ENCODE measurements at places on chromosomes 7 and 10.

- no peak for DNase-seq
These were observed 351.9 kb downstream of the CXCL12 start for GRCh38 chr10:44033008-44033407.

- no peak for DNase-seq
These were observed 15.0 kb downstream of the ELN start for GRCh38 chr7:74042746-74043522.

- DNase-seq, result no peak
These were observed 90.4 kb downstream of the OSBPL3 start for GRCh38 chr7:24889611-24890010.

DNA sequence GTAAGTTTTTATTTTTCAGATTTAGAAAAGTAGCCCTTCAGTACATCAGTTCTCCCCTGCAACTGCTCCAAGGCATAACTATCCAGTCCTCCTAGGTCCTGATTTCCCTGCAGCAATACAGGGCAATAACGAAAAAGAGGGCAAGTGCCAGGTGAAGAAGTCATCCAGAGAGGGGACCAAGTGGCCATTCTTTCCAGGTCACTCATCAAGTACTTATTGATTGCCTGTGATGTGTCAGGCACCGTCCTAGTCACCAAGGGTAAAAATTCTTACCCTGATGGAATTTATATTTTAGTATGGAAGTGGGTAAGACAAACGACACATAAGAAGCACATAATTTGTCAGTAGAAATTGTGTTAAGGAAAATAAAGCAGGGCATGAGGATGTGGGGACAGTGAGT lies 67.1 kb upstream of the GSDME start:
- DNase-seq, result no peak

- DNase-seq, result no peak
These were observed 6.0 kb downstream of the ADCYAP1R1 start for GRCh38 chr7:31058122-31058521.

- DNase-seq, result peak; percentile 70
These were observed 57.6 kb upstream of the LMTK2 start for GRCh38 chr7:98049034-98049433.

GRCh38 chr10:43396928-43397624 lies 11.9 kb downstream of the HNRNPF start:
- DNase-seq, result no peak

GRCh38 chr10:121426307-121426706 lies 171.9 kb downstream of the FGFR2 start:
- DNase-seq, result no peak

- no peak for DNase-seq
These were observed 120.6 kb downstream of the SH3PXD2A start for GRCh38 chr10:103734731-103735130.

- DNase-seq, result peak; percentile 33
These were observed 43.8 kb downstream of the EXOC6 start for GRCh38 chr10:92891885-92892690.

GRCh38 chr10:47222461-47222860 lies 77.5 kb upstream of the GDF10 start:
- no peak for DNase-seq

DNA sequence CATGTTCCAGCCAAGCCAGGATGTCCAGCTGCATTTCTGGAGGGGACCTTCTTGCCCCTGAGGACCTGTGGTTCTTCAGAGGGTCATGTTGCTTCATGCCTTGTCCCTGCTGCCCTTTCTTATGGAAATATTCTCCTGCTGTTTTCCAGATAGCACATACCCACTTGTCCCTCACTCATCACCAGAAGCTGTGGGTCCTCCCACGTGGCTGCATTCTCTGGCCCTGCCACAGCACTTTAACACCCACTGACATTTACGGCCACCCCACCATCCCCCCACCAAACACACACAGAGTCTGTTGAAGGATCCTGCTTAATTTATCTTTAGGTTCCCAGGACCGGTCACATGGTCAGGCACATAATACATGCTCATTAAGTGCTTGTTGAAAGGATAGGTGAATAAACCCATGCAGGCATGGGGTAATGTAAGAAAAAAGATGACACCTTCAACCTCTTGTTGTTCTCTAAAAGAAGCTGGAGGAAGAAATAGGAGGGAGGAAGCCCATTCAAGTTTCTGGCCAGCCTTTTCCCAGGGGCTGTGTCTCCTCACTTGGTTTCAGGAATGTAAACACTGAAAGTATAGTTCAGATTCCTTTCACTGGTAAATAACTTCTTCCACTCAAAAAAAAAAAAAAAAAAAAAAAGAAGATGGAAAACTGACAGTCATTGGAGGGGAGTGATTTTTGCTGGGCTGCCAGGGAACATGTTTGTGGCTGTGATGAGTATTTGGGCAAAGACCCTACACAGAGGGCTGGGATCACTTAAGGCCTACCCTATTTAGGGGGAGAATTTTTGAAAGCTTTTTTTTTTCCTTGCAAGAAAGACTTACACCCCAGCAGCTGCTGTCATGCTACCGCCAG lies 19.8 kb upstream of the BMPER start:
- DNase-seq, result no peak

GRCh38 chr10:94432443-94432842 lies 30.1 kb downstream of the TBC1D12 start:
- DNase-seq, result no peak

GRCh38 chr10:11148142-11149028 lies 130.7 kb downstream of the CELF2 start:
- DNase-seq, result no peak

Measured in NT2/D1 (cell line).